ENCODE measurements at places on chromosomes 6 and 20. TPM values are rescaled to one million over a fixed set of nuclear protein-coding genes. Genes with fewer than 3 reads are reported as not detected.

DNA sequence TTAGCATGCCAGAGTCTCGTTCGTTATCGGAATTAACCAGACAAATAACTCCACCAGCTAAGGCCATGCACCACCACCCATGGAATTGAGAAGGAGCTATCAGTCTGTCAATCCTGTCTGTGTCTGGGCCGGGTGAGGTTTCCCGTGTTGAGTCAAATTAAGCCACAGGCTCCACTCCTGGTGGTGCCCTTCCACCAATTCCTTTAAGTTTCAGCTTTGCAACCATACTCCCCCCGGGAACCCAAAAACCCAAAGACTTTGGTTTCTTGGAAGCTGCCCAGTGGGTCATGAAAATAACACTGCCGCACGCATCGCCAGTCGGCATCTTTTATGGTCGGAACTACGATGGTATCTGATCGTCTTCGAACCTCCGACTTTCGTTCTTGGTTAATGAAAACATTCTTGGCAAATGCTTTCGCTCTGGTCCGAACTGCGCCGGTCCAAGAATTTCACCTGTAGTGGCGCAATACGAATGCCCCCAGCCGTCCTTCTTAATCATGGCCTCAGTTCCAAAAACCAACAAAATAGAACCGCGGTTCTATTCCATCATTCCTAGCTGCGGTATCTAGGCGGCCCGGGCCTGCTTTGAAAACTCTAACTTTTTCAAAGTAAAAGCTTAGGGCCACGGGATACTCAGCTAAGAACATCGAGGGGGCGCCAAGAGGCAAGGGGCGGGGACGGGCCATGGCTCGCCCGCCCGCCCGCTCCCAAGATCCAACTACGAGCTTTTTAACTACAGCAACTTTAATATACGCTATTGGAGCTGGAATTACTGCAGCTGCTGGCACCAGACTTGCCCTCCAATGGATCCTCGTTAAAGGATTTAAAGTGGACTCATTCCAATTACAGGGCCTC is 1958.5 kb upstream of the DEFB115 start:
- H3K36me3 ChIP-seq, result no peaks in the 10 kb centered on the region
- H3K4me3 ChIP-seq, result no peak overlapping the region
- H3K4me1 ChIP-seq, result no peaks in the 10 kb centered on the region
- no peak overlapping the region for H3K27ac ChIP-seq
- DNase-seq, result no peak
- no peaks in the 10 kb centered on the region for H3K27me3 ChIP-seq

HRH3 gene
- total RNA-seq, result not detected

- H3K27ac ChIP-seq, result no peak overlapping the region
- no peak for DNase-seq
- no peaks in the 10 kb centered on the region for H3K27me3 ChIP-seq
- no peaks in the 10 kb centered on the region for H3K36me3 ChIP-seq
- H3K4me3 ChIP-seq, result no peak overlapping the region
Observed at GRCh38 chr6:78854546-78854945, 12.8 kb upstream of the IRAK1BP1 start.

DNA sequence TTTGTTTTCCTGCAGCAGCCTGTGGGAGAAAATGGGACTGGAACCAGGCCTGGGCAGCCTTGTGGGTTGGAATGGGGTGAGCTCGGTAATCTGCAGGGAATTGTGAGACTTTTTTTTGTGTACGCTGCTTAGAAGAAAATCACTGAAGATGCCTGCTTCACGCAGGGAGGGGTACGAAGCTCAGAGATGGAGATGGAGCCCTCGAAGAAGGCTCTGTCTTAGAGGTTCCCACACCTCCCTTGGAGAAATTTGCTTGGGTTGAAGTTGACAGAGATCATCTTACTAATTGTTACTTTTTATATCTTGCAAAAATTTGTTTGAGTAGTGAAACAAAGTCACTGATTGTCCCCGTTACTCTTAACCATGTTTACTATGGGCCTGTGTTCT is 894 bp downstream of the PYGB start:
- no peaks in the 10 kb centered on the region for H3K36me3 ChIP-seq
- peak overlapping the region; percentile 97 for H3K4me3 ChIP-seq
- H3K27me3 ChIP-seq, result no peaks in the 10 kb centered on the region
- no peak for DNase-seq

GJA1 gene
- total RNA-seq, result 8.1 TPM

DNA sequence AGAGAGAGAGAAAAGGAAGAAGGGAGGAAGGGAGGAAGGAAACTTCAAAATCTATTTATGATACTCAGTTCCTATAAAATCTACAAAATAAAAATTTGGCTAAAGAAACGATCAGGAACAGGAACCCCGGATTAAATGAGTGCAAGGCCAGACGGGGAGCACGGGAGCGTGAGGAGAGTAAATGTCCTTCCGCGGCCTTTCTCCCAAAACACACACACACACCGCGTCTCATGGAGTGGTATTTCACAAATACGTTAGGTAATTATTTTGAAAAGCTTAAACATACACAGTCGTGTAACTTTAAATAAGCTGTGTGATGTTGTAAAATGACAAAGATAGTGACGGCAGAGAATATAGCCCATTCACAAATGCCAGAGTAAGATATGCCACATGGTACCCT is 125.7 kb upstream of the AFDN start:
- no peaks in the 10 kb centered on the region for H3K36me3 ChIP-seq
- no peak for DNase-seq

KIF3B gene
- 23.9 TPM for total RNA-seq

- H3K4me3 ChIP-seq, result no peak overlapping the region
- H3K27me3 ChIP-seq, result no peaks in the 10 kb centered on the region
- H3K36me3 ChIP-seq, result no peaks in the 10 kb centered on the region
- no peak overlapping the region for H3K27ac ChIP-seq
- no peaks in the 10 kb centered on the region for H3K4me1 ChIP-seq
Observed at GRCh38 chr6:82072121-82072521, 175.4 kb downstream of the IBTK start.

DNA sequence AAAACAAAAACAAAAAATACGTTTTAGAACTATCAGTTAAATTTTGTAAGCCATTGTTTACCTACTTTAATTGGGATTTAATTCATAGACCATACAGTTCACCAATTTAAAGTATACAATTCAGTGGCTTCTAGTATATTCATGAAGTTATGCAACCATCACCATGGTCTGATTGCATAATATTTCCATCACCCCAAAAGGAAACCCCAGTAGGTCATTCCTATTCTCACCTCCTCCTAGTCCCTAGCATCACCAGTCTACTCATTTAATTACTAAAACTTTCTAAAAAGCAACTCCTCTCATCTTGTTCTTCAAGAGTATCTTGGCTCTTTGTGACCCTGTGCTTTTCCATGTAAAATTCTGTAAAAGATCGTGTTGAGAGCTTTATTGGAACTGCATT is 60.2 kb downstream of the ASXL1 start:
- peaks cover 27% of the 10 kb centered on the region for H3K4me1 ChIP-seq
- no peaks in the 10 kb centered on the region for H3K36me3 ChIP-seq
- H3K4me3 ChIP-seq, result no peak overlapping the region
- H3K27me3 ChIP-seq, result no peaks in the 10 kb centered on the region

- H3K4me1 ChIP-seq, result peaks cover 5% of the 10 kb centered on the region
- H3K4me3 ChIP-seq, result no peak overlapping the region
- DNase-seq, result no peak
- H3K27me3 ChIP-seq, result no peaks in the 10 kb centered on the region
Observed at GRCh38 chr6:118584911-118585310, 36.8 kb downstream of the PLN start.

DNA sequence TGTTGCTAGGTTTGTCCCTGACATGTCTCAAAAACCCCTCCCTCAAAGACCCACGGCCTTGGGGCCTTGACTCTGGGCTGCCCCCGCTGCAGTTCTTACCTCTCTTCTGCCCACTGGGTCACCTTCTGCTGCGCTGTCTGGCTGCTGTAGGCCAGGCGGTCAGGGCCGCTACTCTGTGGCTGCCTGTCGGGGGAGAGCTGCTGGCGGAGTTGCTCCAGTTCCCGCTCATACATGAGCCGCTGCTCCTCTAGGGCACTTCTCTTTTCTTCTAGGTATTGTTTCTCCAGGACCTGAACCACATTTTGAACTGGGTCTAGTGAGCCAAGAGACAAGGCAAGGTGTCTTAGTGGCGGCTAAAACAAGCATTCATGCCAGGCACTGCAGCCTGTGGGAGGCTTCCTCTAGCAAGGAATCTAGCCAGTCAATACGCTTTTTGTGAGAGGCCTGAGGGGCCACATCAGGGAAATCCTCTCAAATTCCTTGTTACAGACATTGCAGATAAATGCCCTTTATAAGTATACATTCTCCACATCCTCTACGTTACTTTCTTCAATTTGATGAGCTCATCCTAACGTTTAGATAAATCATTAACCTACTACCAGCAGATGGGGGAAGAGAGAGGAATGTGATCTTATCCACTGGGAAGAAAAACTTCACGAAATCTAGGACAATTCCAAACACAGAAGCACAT is 110.3 kb upstream of the NUP153 start:
- no peak overlapping the region for H3K27ac ChIP-seq
- H3K27me3 ChIP-seq, result no peaks in the 10 kb centered on the region
- no peaks in the 10 kb centered on the region for H3K36me3 ChIP-seq
- no peak for DNase-seq

- no peak overlapping the region for H3K27ac ChIP-seq
- H3K4me3 ChIP-seq, result no peak overlapping the region
- no peaks in the 10 kb centered on the region for H3K4me1 ChIP-seq
Observed at GRCh38 chr6:121668259-121668658, 232.8 kb downstream of the GJA1 start.

ABCC10 gene
- total RNA-seq, result 37.1 TPM

DNA sequence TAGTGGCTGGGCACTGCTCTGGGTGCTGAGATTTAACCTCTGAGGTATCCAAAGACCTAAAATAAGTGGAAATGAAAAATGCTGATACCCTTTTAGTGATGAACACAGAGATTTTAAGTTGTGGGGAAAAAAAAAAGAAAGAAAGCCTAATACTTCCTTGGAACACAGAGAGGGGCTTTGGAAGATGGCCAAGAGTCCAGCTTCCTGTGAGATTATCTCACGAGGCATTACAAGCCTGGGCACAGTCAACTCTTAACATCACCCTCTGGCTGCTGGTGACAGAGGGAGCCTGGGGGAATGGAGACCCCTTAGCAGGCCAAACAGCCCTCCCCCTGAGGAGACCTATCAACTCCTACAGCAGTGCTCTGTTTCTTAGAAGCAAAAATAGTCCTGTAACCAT is 19.7 kb downstream of the BTN2A1 start:
- H3K4me1 ChIP-seq, result peaks cover 56% of the 10 kb centered on the region
- peak overlapping the region; percentile 1 for H3K4me3 ChIP-seq
- no peaks in the 10 kb centered on the region for H3K36me3 ChIP-seq
- H3K27me3 ChIP-seq, result no peaks in the 10 kb centered on the region
- peak overlapping the region; percentile 99 for H3K27ac ChIP-seq

- no peaks in the 10 kb centered on the region for H3K27me3 ChIP-seq
- no peaks in the 10 kb centered on the region for H3K36me3 ChIP-seq
- peak overlapping the region; percentile 80 for H3K27ac ChIP-seq
- H3K4me1 ChIP-seq, result peaks cover 98% of the 10 kb centered on the region
- DNase-seq, result no peak
Observed at GRCh38 chr6:137230956-137231555, 11.9 kb upstream of the IFNGR1 start.

- H3K27me3 ChIP-seq, result no peaks in the 10 kb centered on the region
- no peak for DNase-seq
- H3K36me3 ChIP-seq, result peaks cover 8% of the 10 kb centered on the region
Observed at GRCh38 chr6:118586746-118587485, 38.8 kb downstream of the PLN start.

TGM3 gene
- 0.43 TPM for total RNA-seq

DNA sequence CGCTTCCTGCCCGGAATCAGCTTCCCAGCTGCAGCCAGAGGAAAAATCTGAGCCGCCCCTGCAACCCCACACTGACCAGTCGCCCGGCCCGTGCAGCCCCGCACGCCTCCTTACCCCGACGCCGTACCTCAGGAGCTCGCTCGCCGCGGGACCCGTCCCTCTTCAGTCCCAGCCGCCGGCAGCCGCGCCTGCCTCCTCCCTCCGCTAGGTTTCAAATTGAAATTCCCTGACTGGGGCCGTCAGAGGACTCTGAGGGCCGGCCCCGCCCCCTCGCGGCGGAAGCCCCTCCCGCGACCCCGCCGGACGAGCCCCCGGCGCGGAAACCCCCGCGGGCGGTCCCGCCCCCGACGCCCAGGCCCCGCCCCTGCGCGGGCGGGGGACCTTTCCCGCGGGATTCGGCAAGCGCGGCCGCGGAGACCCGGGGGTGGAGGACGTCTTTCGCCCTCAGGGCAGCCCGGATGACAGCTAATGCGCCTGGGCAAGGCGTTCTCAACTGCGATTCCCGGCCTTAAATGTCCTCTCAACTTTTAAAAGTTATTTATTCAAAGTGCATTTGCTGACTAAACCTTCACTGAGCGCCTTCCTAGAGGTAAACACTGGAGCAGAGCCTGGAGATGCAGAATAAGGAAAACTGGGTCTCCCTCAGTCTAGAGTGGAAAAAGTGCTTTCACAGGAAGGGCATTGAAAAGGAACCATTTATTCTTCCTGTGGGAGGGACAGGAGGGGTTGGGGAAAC is at the start of gene EPB41L2:
Gene EPB41L2, minus strand, starts transcription at position 218 of the 736 bp plus-strand sequence. CDS start 106,760 bp downstream, outside the sequence.
- peak; percentile 95 for DNase-seq
- peak within 1 kb of the TSS; percentile 83 for H3K27ac ChIP-seq
- no peaks in the 10 kb centered on the region for H3K36me3 ChIP-seq
- peaks cover 21% of the 10 kb centered on the region for H3K4me1 ChIP-seq

DNA sequence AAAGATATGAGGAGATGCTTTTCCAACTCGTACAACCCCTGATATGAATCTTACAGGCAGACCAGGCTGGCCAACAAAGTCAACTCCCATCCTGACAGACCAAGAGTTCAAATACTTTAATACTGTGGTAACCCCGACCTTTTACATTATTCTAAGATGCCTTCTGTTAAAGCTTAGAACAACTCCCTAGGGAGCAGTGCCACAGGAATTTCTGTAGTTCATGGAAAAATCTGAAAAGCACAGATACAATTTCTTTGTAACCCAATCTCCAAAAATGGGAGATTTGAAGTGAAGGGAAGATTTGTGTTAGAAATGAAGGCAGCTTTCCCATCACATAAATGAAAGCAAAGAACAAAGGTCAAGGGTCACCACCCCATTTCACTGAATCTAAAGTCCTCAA is 151.3 kb upstream of the BEND6 start:
- DNase-seq, result no peak
- H3K27me3 ChIP-seq, result no peaks in the 10 kb centered on the region
- H3K36me3 ChIP-seq, result no peaks in the 10 kb centered on the region
- no peak overlapping the region for H3K4me3 ChIP-seq
- H3K27ac ChIP-seq, result no peak overlapping the region
- H3K4me1 ChIP-seq, result no peaks in the 10 kb centered on the region

LHFPL5 gene
- total RNA-seq, result not detected

GSTA2 gene
- not detected for total RNA-seq

TGM2 gene
- 92.6 TPM for total RNA-seq

Measured in spleen (tissue), 13 donors.